Mammary epithelial cell (primary cell): ENCODE measurements at places on chromosomes 4 and X.

GRCh38 chr4:89491761-89492160 lies 184.2 kb upstream of the GPRIN3 start:
- DNase-seq: no peak

GRCh38 chr4:168995537-168996295 lies 14.3 kb downstream of the CBR4 start:
- peak; percentile 19 for DNase-seq

- DNase-seq: peak; percentile 8
Observed at GRCh38 chr4:103123114-103123513, 23.5 kb upstream of the BDH2 start.

DNA sequence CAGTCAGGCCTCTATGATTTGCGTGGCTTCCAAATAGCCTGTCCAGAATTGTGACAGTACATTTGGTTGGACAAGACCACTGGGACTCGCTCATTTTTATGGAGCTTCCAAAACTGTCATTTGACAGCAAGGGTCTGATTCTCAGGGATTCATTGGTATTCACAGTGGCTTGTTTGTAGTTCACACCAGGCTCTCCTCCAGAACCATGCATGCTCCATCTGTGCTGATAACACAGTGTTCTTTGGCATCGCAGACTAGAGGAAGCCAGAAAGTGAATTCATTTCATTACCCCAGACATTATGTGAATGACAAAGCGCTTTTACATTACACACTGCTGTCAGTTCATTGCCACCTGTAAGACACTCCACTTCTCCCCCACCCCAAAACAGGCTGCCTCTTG lies 208.3 kb downstream of the ARHGAP10 start:
- DNase-seq: no peak

DNA sequence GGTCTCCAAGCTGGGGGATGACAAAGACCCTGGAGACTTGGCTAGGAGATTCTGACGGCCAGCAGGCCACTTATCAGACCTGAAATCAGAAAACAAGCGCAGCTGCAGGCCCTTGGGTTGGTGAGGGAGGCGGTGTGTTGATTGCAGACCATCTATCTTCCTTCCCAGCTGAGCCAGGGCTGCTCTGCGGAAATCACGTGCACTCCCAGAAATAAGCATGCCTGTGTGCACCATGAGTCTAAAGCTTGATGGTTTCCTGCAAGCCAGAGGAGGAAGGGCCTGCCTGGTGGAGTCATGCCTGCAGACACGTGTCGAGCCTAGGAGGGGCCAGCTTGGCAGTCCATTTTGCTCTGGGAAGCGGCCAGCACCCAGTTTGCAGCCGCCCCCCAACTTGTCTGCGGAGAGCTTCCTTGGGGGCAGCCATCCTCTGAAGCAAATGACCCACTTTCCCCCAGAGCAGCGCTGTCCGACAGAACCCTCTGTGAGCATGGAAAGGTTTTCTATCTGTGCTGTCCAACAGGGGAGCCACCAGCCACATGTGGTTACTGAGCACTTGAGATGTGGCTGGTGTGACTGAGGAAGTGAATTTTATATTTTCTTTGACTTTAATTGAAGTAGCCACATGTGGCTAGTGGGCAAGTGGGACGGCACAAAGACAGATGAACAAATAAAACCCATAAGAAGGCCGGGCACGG lies 175.7 kb upstream of the BCOR start:
- no peak for DNase-seq

GRCh38 chrX:74922922-74923543 lies 2.2 kb downstream of the NEXMIF start:
- DNase-seq: no peak

DNA sequence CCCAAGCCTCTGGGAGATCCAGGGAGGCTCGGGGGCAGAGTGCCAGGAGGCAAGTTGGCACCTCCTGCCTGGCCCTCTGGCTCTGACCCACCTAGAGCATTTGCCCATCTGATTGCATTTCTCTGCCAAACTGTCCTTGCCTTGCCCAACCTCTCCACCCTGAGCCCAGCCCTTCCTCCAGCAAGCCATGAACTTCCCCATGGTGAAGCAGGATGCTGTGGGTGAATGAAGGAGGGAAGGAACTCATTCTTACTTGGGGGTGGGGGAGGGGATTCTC lies 9.3 kb upstream of the CNGA2 start:
- no peak for DNase-seq

- peak; percentile 6 for DNase-seq
Observed at GRCh38 chrX:24838629-24839028, 144.9 kb downstream of the POLA1 start.

- DNase-seq: peak; percentile 20
Observed at GRCh38 chrX:119981286-119982070, 37.9 kb upstream of the NKAP start.

- DNase-seq: peak; percentile 92
Observed at GRCh38 chrX:23779025-23779424, 3.9 kb upstream of the SAT1 start.

- no peak for DNase-seq
Observed at GRCh38 chrX:23338334-23338733, 3.7 kb downstream of the PTCHD1 start.

- DNase-seq: no peak
Observed at GRCh38 chr4:76488888-76489685, 54.1 kb downstream of the SHROOM3 start.

GRCh38 chr4:14315129-14315528 lies 687.2 kb upstream of the CPEB2 start:
- no peak for DNase-seq

DNA sequence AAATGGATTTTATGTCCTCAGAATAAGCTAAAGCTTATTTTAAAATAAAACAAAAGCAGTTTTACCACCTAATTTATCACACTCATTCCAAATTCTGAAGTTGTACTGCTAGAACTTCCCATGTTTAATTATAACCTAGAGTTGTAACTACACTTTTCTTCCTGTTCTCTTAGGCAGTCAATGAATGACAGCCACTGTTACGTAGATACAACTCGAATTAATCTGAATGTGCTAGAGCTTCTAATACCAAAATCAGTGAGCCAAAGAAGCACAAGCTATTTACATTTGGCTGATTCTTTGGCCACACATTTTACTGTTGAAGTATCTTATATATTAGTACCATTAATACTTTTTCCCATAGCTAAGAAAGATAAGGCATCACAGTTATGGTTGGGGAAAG lies 99.0 kb upstream of the FTHL17 start:
- no peak for DNase-seq

DNA sequence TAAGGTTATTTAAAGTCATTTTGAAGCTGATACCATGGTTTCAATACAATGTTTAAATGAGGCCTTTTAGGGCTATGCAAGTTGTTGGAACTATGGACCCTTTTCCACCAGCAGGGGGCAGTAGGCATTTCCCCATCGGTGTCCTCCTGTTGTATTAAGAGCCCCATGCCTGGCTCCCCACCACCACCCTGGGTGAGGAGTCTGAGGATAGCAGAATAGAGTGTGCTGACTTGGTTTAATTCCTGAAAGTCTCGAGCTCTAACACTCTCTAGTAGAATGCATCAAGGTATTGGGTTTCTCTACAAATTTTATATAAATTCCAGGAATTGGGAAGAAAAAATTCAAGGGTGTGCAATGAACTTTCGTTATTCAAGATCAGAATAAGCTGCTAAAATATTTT lies 234.8 kb upstream of the JADE1 start:
- DNase-seq: peak; percentile 47

DNA sequence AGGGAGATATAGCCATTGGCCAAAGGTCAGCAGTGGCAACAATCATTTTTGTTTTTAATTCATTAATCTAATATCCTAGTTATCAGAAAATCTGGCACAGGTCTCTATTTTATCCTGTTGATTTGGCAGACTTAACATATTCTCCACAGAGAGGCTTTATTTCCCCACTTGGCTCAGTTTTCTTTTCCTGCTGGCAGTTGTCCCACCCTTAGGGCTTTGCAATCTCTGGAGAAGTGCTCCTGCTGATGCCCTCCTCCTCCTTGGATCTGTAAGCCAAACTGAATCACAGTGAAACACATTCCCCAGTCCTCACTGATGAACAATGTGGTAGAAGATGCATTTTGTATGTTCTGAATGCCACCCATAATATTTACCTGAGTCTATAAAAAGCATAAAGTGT lies 889.7 kb downstream of the PDHA2 start:
- DNase-seq: no peak

DNA sequence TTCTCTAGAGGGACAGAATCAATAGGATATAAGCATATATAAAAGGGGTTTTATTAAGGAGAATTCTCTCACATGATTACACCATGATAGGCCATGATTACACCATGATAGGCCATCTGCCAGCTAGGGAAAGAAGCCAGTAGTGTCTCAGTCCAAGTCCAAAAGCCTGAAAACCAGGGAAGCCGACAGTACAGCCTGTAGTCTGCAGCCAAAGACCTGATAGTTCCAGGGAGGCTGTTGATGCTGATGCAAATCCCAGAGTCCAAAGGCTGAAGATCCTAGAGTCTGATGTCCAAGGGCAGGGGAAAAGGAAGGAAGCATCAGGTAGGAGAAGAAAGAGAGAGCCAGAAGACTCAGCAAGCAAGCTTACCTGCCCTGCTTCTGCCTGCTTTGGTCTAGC lies 411.3 kb upstream of the EMCN start:
- DNase-seq: no peak

- DNase-seq: no peak
Observed at GRCh38 chr4:165393051-165393450, 14.2 kb downstream of the CPE start.

- DNase-seq: no peak
Observed at GRCh38 chr4:37812713-37813112, 13.8 kb upstream of the PGM2 start.

GRCh38 chr4:164215113-164215741 lies 538.7 kb upstream of the SMIM31 start:
- DNase-seq: no peak

DNA sequence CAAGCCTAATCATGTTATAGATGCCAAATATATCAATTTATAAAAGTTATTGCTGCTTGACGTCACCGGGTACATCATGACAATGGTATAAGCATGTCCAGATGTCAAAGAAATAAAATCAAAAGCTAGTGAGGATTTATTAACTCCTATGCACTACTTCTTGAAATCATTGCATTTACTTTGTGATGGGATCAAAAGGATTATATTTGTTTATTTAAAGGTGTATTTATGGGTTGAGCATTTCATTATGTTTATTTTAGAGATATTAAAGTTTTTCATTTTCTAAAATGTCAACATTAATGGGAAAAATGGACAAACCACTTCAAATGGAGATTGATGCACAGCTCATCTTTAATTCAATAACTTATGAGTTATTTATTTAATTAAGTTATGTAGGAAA lies 277.8 kb downstream of the EPHA5 start:
- DNase-seq: no peak

- DNase-seq: no peak
Observed at GRCh38 chrX:118706681-118707080, 20.7 kb upstream of the IL13RA1 start.

DNA sequence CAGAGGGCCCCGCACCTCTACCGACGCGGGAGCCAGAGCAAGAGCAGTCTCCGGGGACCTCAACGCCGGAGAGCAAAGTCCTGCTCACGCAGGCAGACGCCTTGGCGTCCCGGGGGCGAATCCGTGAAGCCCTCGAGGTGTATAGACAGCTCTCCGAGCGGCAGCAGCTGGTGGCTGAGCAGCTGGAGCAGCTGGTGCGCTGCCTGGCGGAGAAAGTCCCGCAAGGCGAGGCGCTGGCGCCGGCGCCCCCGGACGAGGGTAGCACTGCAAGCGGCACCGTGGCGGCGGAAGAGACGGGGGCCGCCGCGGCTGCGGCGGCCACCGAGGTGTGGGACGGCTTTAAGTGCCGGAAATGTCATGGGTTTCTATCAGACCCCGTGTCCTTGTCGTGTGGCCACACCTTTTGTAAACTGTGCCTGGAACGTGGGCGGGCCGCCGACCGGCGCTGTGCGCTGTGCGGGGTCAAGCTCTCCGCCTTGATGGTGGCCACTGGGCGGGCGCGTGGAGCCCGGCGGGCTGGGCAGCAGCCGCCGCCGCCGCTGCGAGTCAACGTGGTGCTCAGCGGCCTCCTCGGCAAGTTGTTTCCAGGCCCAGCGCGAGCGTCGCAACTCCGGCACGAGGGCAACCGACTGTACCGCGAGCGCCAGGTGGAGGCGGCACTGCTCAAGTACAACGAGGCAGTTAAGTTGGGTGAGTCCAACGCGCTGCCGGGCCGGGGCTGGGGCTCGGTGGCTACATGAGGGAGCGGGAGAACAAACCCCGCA lies 672 bp downstream of the LONRF3 start:
- no peak for DNase-seq

DNA sequence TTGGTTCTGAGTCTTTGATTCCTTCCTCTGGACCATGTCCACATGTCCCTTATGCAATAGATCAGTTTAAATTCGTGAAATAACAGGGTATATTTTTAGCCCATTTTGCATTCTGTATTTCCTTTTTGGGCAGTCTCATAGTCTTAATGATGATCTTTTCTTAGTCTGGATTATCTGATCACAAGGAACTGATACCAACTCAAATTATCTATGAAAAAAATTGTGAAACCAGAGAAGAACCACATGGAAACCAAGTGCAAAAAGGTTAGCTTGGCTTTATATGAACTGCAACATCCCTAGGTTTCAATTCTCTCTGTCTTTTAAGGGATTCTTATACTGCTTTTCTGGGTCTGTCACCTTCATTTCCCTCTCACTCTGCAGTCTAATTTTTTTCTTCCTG lies 608.6 kb upstream of the AADAT start:
- DNase-seq: no peak

DNA sequence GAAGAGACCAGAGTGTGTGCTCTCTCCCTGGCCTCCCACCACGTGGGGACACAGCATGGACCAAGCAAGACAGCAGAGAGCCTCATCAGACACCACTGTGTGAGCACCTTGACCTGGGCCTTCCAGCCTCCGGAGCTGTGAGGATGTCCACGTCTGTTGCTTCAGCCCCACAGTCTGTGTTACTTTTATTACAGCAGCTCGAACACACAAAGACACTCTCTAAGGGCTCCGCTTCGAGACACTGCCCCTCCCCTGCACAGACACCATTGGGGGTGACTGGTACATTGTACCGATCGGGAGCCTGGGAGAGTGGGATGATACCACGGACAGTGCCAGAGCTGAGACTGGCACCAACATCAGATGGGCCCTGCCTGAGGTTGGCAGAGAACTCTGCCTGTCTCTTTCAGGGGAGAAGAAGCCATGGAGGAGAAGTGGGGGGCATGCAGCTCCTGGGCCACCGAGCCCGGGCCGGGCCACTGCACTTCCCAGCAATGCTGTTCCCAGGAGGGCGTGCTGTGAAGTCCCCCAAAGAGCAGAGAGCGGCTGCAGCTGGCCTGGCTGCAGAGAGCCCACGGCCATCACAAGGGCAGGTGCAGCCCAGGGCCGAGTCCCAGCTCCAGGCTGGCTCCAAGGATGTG lies 48.1 kb upstream of the HMX1 start:
- DNase-seq: no peak

GRCh38 chr4:17613761-17614415 lies 553 bp upstream of the MED28 start:
- peak; percentile 70 for DNase-seq

DNA sequence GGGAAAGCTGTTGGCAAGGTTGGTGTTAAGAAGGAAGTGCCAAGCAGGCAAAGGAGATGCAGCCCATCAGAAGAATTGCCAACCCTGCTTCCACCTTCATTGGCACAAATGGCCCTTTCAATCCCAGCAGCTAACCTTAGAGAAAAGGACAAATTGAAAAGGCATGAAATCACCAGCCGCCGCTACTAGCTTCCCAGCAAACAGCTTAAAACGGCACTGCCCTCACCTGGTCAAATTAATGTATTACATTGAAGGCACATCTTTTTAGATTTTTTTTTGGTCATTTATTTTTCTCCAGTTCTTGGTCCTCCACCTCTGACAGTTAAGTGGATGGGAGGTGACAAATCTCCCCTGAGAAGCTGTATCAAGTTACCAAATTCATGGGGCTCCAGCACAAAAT lies 51.0 kb upstream of the NHSL2 start:
- peak; percentile 36 for DNase-seq

- DNase-seq: no peak
Observed at GRCh38 chr4:8891646-8892555, 20.3 kb upstream of the HMX1 start.

GRCh38 chr4:141311246-141312204 lies 90.8 kb downstream of the ZNF330 start:
- DNase-seq: no peak
